Sigmoid colon (tissue), 7 donors: ENCODE measurements at places on chromosomes 16 and 17.

GRCh38 chr16:49504626-49505025, 131.0 kb downstream of the C16orf78 start:
- no peak for DNase-seq

GRCh38 chr16:86018487-86018886, 119.5 kb downstream of the IRF8 start:
- peak; percentile 81 for DNase-seq

DNA sequence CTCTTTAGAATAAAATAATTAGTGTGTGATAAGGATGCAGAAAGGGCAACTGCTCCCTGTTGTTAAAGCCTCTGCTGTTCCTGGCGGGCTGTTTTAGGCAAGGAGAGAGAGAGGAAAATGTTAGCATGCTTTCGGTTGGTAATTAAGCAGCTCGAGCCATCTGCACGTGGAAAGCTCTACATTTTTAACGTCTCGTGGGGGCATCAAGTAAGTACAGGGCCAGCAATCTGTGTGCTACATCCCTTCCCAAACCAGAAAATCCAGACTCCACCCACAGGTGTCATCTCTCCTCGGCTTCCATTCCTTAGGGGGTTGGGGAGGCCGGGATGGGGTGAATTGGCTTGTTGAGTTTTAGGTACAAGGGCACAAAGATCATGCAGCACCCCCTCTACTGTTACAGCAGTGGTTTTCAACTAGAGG, 62.4 kb upstream of the MARCHF10 start:
- no peak for DNase-seq

DNA sequence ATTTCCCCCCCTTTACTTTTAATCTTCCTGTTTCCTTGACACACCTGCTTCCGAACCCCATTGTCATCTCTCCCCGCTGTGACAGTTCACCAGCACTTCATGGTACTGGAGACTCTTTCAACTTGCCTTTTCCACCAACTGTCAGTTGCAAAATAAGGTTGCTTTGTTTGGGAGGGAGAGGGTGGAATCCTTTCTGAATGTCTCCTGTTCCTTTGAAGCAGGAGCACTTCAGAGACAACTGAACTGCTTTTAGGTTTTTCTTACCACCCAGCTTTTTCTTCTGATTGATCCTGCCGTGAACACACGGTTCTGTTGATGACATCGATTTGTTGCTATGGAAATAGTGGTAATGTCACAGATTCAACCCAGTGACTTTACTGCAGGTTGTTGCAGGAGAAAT, 42.0 kb downstream of the RPA1 start:
- no peak for DNase-seq

DNA sequence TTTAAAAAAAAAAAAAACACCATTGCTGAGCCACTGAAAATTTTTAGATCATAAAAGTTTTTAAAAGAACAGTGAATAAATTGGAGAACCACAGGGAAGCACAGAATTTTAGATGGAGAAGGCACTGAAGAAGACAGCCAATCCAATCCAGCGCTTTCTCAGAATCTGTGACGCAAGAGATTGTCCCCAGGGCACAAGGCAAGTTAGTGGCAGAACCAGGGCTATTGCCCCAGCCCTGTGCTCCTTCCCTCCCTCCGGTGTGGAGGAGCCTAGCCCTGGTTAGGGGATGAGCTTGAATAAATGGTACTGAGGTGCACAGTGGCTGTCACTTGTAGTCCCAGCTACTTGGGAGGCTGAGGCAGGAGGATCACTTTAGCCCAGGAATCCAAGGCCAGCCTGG, 108.3 kb downstream of the ZNF423 start:
- no peak for DNase-seq

DNA sequence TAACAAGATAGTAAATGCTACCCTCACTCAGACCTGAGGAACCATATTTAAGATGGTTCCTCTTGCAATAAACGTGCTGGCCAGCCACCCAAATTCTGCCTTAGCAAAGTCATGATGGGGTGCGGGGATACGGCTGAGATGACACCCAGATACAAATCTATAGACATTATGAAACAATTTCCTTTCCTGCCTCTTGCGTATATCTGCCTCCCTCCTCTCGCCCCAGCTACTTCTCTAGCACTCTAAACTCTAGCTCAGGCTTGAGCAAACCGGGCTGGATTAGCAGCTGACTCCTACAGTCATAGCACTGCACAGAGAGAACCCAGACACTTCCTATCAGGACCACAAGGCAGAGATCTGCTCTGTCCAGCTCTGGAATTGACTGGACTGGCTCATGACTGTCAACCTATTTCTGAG, 22.3 kb downstream of the CD300LF start:
- DNase-seq, result peak; percentile 67

GRCh38 chr17:71247441-71248015, 873.3 kb upstream of the SOX9 start:
- DNase-seq, result no peak

GRCh38 chr17:45409659-45410076, 23.0 kb downstream of the ARHGAP27 start:
- no peak for DNase-seq

DNA sequence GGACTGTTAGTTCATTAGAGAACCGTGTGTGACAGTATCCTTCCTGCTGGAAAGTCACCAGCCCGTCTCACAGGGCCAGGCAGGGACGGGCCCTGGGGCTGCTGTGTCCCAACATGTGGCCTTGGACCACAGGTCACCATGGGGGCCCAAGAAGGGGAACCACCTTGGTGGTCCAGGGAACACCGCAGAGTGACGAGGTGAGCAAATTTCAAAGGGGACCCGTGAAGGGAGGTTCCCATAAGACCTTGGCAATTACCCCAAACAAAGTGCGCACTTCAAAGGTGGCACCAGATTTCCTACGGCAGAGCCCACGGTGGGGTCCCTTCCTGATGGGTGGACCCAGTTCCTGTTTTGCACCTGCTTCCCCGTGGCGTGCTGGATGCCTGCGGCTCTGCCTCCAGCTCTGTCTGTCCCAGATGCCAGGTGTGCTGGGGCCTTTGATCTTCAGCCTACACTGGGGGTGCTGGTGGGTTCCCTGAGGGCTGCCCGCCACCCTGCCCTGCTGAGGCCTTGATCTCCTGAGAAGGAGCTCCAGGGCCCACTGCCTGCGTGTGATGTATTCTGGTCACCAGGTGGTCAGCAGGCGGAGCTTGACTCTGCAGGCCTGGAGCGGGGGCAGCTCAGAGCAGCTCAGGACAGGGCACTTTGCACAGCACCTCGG, 27.0 kb downstream of the SLC7A5 start:
- peak; percentile 65 for DNase-seq

- DNase-seq, result peak; percentile 96
Measured at GRCh38 chr17:80029258-80029974, 6.3 kb downstream of the TBC1D16 start.

DNA sequence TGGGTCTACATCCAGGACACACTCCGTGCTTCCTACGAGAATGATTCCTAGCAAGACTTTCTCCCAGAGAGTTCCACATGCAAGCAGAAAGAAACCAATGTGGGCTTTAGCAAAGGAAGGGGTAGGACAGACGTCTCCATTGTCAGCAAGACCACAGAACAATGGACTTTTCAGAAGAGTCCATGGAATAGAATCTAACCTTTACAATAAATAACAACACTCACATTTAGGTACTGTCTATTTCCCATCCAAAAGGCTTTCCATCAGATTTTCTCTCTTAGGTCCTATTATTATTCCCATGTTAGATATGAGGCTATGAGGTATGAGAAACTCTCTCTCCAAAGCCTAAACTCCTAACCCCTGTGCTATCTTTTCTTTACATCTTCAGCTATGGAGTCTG, 360.9 kb downstream of the GRIN2A start:
- DNase-seq, result no peak

DNA sequence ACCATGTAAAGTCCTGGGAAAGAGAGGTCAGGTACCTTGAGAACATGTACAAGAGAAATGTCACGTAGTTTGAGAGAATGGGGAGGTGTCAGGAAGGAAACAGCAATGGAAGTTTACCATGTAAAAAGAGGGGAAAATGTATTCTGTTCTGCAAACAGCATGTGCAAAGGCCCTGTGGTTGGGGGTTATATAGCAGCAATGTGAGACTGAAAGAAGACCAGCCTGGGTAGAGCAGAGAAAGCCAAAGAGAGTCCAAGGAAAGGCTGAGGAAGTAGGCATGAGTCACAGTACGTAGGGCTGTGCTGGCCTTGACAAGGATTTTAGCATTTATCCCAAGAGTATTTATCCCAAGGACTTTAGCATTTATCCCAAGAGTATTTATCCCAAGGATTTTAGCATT, 141.3 kb upstream of the CACNG3 start:
- DNase-seq, result peak; percentile 12

GRCh38 chr17:81523402-81524038, 4.7 kb upstream of the FSCN2 start:
- peak; percentile 83 for DNase-seq

DNA sequence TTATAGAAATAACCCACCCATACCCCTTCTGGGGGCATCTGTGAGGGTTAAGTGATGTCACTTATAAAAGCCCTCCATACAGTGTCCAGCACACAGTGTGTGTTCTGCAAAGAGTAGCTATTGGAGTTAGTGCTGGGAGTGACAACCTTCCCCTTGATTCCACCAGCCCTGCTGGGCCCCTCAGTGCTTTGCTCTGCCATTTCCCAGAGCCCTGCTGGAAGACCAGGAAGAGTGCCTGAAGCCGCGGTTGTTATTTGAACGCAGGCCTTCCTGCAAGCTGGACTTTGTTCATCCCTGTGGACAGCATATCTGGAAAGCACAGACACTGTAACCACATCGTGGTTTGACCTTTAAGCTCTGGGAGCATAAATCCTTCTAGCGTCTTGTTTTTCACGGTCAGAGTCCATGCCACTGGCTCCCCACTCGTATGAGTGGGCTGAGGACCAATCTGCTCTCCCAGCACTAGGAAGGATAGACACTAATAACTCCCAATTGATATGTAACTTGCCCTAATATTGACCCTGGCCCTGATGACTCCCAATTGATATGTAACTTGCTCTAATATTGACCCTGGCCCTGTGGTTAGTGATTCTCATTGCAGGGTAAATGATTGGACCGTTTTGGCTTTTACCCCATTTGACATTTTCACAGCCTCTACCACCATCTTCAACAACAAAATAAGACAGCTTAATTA, 297.1 kb upstream of the MAF start:
- no peak for DNase-seq

- no peak for DNase-seq
Measured at GRCh38 chr16:20811889-20812439, 5.6 kb downstream of the REXO5 start.

- no peak for DNase-seq
Measured at GRCh38 chr17:75566416-75566815, 21.2 kb upstream of the MYO15B start.

DNA sequence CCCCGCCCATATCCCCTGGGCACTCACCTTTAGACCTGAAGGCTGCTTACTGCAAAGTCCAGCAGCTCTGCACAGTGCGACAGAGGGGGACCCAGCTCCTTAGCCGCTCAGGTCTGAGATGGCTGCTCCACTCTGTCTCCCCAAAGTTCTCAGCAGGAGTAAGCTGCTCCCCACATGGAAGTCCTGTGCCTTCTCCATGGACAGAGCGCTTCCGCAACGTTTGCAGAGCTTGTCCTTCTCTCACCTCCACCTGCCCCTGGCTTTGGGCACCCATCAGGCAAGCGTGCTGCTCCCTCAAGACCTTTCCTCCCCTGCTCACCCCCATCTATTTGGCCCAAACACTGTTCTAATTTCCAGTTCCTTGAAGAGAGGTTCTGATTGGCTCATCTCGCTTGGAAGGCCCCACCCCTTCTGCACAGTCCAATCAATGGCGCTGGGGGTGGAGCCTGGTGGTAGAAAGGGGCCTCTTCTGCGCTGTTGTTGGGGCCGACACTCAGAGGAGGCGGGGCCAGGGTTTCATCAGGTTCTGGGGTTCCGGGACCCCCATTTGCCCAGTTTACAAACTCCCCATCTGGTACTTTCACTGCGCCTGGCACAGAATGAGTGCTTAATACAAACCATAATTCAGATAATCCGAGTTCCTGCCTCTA, 137.2 kb downstream of the CYLD start:
- DNase-seq, result no peak

DNA sequence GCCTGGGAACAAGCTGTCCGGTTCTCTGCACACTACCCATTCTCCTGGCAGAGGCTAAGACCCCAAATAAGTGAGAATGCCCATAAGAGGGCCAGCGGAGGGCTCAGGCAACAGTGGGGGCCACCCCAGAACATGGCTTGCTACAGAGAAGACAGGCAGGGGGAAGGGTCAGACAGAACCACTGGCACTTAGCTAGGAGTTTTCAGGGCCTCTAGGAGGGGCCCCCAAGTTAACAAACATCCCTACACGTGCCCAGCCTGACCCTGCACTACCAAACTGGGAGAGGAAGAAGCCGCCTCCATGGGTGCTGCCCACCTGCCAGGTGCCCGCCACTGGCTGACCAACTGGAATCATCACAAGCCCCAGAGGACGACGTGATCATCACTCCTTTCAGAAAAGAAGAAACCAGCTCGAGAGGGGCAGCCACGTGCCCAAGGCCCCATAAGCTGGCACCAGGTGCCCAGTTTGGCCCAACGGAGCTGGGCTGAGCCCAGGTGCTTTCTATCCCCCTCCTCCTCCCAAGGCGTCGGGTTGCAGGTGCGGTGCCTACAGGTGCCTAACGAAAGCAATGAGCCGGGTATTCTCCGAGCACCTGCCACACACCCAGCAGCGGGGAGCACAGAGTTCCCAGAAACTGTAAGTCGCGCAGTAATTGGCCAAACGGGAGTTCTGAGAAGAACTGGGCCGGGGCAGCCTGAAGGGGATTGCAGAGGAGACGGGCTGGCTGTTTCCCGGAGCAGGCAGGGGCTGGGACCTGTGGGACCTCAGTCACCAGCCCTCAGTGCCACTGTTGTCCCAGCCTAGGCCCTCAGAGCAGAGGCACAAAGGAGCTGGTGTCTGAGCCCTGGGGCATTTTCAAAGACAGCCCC, 13.2 kb downstream of the RPH3AL start:
- DNase-seq, result peak; percentile 48

DNA sequence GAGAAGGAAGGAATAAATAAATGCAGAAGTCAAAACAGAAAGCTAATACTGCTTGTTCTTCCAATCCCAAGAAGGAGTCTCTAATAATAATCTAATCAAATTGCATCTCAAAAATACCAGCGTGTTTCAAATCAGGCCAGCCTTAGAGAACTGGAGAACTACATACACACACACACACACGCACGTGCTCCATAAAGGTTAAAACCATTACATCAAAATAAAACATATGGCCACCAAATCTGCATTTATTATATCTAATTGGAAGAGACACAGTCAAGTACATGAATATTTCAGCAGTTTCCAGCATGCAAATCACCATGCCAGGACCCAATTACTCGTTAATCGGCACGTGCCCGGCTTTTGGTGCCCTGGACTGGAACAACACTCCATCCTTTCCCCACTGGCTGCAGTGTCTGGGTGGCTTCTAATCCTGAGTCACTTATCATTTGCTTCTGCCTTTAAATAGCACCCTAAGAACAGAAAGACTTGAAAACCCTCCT, 20.4 kb upstream of the KDM8 start:
- no peak for DNase-seq
